ENCODE measurements at places on chromosomes 12 and 14.

GRCh38 chr12:56084958-56085543 lies 5.1 kb downstream of the ERBB3 start:
- DNase-seq: no peak

DNA sequence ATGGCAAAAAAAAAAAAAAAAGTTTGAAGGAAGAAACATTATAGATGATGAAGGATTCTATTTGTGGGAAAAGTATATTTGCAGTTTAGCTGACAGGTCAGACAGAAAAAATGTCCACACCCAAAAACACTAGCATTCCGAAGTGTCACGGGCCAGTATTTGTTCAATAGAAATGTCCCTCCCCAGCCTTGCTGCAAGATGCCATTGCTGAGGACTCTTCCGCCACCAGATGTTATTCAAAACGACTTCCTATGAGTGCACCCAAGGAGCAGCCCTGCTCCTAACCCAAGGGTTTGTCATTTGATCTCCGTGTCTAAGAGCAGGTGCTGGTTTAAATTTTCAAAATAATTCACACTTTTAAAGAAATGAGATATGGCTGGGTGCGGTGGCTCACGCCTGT lies 163.1 kb downstream of the GCH1 start:
- DNase-seq: no peak

DNA sequence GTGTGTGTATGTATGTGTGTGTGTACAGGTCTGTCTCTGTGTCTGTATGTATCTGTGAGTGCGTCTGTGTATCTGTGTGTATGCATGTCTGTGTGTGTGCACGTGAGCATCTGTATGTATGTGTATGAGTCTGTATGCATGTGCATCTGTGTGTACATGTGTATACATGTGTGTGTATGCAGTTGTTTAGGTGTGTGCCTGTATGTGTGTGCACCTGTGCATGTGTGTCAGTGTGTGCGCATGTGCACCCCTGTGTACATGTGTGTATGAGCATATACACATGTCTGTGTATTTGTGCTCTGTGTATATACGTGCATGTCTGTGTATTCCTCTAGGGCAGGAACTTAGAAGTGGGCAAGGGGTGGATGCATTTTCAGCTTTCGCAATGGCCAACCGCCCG lies 116.0 kb downstream of the TMEM132C start:
- no peak for DNase-seq

- DNase-seq: no peak
These were observed 9.5 kb upstream of the DNM1L start for GRCh38 chr12:32669584-32669983.

DNA sequence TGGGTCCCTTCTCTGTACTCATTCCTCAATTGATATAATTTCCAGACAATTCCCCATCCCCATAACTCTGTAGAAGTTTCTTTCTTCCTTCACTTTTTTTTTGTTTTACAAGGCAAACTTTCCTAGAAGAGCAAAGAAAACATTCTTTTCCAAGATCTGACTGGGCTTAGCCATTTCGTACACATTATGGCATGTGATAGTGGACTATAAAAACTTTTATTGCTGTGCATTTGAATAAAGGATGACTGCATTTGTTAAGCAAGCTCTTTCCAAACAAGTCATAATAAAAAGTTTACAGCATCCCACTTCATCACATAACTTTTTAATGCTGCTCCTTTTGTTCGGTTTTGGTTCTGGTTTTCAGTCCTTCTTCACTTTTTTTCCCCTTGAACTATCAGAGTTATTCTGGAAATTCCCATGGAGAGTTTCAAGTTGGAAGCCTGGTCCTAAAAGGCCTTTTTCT lies 231.0 kb upstream of the HMGA2 start:
- no peak for DNase-seq

DNA sequence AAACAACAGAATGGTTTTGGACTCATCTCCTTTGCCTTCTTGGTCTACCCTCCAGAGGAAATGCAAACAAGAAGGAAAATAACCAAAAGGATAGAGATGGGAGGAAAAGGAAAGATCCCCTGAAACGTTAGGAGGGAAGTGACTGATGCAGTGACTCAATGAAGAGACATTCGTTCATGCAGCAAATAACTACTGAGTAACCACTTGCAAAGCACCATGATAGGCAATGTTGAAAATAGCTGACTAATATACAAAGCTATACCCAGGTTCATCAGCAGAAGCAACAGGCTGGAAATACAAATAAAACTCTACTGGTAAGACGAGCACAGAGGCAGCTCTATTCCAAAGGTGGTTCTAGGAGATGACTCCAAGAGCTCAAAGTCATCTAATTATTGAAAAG lies 41.8 kb downstream of the R3HDM2 start:
- no peak for DNase-seq

DNA sequence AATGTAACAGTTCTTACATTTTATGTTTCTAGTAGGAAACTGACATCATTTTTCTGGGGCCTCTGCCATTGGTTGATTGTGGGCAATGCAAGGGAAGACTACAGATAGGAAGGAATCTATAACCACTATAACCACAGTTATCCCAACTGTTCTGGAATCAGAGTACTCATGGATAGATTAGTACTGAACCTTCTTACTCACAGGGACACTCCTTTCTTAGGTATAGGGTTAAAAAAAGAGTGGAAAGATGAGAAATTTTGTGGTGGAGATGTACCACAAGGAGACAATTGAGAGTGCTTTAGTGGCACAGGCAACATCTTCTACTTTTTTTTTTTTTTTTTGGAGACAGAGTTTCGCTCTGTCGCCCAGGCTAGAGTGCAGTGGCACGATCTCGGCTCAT lies 21.0 kb downstream of the TMEM116 start:
- no peak for DNase-seq

GRCh38 chr14:97077687-97078086 lies 280.5 kb downstream of the VRK1 start:
- no peak for DNase-seq

DNA sequence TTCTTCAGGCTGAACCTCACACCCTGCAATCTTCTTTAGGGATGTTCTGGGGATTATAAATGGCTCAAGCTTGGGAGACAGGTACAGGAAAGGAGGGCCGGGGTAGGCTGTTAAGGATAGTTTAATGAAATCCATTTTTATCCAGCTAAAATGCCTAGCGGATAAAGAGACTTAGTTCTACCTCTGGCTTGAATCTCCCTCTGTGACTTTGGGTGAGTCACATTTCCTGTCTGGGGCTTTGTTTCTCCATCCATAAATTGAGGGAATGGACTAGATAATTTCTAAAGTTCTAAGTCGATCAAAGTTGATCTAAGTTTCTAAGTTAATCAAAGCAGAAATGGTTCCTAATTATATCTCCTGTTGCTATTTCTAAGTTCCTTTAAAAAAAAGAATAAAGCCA lies 319.6 kb upstream of the E2F7 start:
- DNase-seq: no peak

DNA sequence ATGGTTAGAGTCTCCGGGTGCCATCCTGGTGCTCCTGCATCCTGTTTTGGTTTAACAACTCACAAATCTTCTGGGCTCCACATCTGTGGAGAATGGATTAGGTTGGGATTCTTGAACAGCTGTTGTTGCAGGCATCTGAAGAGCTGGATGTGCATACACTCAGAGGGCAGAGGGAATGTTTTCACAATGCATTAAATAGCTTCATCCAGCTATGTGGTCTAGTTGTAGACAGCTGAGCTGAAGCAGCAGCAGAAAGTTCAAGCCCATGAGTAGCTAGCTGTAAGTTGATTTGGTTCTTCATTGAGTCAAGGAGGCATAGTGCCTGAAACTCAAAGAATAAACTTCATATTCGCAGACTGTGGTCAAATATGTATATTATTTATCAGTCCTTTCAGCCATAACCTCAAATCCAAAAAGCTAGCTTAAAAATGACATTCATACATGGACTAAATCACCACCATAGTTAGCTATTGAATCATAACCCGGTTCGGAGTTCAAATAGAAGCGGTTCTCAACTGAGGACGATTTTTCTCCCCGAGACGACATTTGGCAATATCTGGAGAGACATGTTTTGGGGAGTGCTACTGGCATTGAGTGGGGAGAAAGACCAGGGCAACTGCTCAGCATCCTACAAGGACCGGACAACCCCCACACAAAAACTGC lies 858 bp upstream of the ANKRD13A start:
- DNase-seq: no peak

DNA sequence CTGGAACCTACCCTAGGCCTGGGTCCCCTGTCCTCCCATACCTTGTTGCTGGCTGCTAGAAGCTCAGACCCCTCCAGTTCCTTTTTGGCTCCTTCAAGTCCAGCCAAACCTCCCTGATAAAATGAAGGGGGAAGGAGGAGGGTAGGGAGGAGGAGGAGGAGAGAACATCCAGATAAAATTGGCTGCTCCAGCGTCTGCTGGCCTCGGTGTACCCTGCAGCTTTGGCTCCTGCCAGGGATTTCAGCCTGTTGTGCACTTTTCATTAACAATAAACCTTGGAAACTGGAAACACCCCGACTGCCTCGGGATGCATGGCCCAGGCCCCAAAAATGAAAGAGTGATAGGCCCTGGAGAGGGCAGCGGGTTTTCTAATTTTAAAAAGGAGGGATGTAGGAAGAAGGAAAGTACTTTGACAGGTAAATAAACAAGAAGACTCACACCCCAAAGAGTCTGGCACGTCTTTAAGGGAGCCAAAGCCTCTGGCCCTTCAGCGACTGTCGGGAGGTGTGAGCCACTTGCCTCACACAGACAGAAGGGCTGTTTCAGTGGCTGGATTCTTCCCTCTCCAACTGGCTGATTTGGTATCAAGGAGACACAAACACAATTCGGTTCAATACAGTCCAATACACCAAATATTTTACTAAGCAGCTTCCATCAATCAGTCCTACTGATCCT lies 49.8 kb downstream of the NUAK1 start:
- DNase-seq: no peak

DNA sequence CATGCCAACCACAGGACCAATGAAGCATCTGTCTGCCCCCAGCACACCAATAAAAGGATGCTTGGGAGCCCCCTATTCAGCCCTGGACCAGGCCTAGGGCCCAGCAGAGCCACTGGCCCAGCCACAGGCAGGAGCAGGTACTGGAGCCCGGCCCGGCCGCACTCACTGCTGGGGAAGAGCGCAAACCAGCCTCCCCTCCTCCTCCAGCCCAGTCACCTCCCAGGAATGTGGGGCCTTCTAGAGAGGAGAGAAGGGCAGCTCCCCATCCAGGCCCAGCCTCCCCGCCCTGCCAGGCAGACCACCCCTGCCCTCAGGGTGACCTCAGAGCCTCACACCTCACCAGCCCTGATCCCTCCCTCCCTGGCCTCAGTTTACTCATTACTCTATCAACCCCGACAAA lies 56.2 kb downstream of the CCNK start:
- no peak for DNase-seq

GRCh38 chr14:92154283-92154942 lies 32.6 kb downstream of the CPSF2 start:
- peak; percentile 14 for DNase-seq

DNA sequence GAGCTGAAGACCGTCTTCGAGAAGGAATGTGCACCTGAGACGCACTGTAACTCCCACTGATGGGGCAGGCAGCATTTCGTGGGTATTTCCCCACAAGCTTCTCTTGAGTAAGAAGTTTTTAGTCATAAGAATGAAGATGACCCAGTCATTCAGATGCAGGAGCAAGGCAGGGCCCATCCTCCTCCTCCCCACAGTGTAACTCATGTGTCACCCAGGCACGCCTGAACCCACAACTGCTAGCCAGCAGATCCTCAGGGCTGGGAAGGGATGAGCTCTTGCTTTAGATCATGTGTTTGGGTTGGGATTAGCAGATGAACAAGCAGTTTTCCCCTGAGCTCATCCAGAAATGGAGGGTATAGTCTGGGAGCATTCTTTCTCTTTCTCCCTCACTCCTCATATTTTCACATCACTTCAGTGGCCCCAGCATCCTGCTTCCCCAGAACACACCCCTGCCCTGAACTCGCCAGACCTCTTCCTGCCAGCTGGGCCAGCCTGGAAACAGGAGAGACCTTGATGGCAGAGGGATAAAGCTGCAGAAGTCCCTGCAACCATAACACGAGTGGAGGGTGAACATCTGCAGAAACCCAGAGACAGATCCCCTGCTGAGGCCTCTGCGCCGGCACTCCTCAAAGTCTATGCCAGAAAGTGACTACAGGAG lies 73.3 kb downstream of the B4GALNT3 start:
- DNase-seq: no peak

DNA sequence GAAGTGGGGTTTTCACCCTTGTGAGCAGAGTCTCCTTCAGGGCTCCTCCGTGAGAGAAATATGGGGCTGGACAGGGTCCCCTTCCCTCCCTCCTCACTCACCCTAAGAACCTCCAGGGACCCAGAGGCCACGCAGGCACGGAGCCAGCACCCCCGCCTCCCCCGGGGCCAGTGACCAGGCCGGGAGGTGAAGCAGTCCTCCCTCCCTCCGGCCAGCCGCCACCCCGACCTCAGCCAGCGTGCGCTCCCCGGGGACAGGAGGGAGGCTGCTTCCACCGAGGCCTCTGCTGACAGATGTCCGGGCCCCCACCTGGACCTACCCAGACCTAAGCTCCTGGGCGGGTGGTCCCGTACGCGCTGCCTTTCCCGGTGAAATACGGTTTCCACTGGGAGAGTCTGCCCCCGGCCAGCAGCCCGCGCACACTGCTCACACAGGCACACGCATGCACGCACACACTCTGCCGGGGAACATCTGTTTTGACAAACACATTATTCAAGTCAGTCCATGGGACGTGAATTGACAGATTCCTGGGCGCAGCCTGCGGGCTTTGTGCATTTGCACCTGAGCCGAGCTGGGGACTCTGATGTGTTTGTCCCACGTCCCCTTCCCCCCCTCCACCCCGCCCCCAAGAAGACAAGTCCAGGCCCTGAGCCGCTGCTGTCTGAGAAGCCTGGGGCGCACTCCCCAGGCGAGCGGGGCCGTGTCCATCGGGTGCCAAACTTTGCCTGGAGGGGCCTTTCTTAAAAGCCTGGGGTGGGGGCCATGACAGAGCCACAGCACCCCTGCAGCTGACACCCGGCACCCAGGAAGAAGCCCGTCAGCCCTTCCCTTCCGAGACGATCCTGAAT lies 725 bp downstream of the RIMBP2 start:
- DNase-seq: no peak
